ENCODE measurements at places on chromosomes 4 and X.

- DNase-seq = no peak
These were observed 56.1 kb upstream of the CCDC149 start for GRCh38 chr4:24968992-24969391.

- DNase-seq = no peak
These were observed 891.0 kb upstream of the FRG1 start for GRCh38 chr4:189049682-189050081.

GRCh38 chr4:109826719-109827118, 1.1 kb upstream of the RRH start:
- DNase-seq = no peak

DNA sequence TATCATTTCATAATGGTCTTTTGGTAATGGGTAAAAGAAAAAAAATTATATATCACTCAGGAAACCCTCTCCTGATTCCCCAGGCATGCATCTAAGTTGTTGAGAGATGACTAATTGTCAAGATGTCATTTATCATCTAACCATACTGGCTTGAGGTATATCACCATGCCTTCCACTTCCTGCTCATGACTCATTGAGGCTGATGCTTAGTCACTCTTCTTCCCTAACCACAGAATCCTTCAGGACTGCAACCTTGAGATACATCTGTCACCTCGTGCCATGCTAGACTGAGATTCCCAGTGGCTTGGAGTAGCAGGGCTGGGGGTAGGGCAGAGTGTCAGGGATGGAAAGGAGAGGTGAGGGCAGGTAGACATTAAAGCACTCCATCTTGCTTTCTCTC, 782.5 kb upstream of the INTU start:
- no peak for DNase-seq

Measured in left ventricle myocardium inferior (tissue), 1 donor.